ENCODE measurements at places on chromosomes 7 and 10.

- DNase-seq, result no peak
These were observed 50.0 kb downstream of the SRI start for GRCh38 chr7:88169717-88170320.

GRCh38 chr7:99504281-99504602 lies 220 bp upstream of the ZKSCAN5 start:
- no peak for DNase-seq

DNA sequence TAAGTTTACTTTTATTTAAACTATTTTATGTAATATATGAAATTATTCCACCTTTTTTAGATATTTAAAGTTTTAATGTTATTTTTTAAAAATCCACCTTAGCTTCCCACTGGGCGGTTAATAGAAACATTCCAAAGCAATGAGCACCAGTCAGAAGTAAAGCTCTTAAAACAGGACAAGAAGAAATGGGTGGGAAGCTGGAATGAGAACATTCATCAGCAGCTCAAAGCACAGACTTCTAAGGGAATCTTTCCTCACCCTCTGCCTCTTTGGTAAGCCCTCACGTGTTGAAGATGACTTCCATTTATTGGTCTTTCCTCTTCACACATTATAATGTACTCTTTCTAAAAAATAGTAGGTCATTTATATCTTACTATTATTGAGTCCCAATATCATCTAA lies 3.1 kb downstream of the AGMO start:
- DNase-seq, result no peak

GRCh38 chr7:150417863-150418262 lies 32.6 kb upstream of the GIMAP8 start:
- DNase-seq, result no peak

GRCh38 chr7:51300762-51301674 lies 15.6 kb downstream of the COBL start:
- DNase-seq, result no peak

DNA sequence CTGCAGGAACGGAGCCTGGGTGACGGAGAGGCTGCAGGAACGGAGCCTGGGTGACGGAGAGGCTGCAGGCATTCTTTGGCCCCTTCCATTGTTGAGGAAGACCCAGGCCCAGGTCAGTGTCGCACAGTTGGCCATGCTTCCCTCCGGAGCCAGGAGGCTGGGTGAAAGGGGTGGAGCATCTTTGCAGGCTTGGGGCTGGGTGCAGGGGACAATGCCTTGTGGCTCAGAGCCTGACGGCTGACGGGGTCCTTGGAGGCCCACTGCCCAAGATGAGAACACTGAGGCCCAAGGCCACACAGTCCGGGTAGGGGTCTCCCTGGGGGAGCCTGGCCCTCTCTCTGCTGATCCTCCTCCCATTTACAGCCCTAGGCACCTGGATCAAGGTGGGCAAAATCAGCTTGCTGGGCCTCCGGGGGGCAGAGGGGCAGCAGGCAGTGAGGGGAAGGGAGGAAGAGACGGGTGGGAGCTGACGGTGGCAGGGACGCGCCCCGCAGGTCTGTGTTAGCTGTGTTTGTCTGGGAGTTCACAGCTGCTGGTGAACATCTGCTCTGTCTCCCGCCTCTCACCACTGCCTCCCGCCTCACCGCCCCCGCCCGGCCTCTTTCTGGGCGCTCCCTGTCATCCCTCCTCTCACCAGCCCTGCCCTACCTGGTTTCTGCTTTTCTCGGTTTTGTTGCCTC lies 30.6 kb upstream of the PCBD1 start:
- DNase-seq, result no peak

DNA sequence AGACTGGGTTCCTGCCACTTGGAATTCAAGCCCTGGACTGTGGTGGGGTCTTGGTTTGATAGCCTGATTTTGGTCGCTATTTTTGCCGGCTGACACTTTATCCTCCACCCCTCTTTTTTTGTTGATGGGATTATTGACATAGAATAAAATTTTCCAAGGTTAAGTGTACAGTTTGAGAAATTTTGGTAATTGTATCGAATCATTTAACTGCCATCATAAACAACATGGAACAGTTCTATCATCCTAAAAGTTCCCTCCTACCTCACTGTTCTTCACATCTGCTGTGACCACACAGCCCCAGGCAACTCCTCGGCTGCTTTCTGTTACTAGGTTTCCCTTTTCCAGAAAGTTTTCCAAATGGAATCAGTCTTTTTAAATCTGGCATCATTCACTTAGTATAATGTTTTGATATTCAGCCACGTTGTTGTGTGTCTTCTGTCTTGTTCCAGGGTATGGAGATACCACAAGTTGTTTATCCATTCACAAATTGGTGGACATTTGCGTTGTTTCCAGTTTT lies 50.6 kb upstream of the STEAP1B start:
- DNase-seq, result no peak

GRCh38 chr7:27519793-27520469 lies 142.8 kb downstream of the HIBADH start:
- no peak for DNase-seq

DNA sequence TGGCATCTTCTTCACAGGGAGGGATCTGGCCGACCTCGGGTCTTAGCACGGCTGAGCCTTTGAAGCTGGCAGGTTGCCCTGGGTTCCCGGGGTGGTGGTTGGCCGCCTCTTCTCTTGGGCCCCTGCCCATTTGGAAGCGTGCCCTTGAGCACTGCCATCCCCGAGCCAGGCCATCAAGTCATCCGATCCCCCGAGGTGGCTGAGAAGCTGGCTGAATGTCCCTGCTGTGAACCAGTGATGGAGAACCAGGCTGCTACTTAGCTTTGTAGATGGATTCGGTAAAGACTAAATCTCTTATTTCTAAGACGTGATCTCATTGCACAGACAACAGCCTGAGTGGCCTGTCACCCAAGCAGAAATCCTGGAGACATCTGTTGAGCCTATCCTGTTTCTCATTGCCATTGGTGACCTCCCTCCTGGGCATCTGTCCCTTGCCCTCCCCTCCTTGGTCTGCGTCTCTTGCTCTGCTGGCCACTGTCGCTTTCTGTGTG lies 74.3 kb downstream of the GRK5 start:
- no peak for DNase-seq

GRCh38 chr10:76396134-76396533 lies 964.7 kb downstream of the LRMDA start:
- DNase-seq, result no peak

DNA sequence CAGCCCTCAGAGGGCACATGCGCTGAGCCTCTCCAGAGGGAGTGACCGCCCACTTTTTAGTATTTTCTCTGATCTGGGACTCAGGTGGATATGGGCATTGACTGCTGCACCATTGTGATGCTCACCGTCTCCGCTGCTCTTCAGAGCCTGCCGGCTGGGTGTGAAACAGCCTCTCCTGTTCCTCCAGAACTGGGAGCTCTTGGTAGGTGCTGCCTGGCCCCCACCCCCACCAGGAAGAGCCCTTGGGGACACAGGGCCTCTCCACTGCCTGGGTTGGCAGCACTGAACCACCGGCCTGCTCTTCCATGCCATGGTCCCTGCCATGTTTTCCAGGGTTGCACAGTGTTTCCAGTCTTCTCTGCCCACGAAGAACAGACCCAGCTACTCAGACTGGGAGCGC lies 36.3 kb downstream of the ARHGAP22 start:
- DNase-seq, result no peak

DNA sequence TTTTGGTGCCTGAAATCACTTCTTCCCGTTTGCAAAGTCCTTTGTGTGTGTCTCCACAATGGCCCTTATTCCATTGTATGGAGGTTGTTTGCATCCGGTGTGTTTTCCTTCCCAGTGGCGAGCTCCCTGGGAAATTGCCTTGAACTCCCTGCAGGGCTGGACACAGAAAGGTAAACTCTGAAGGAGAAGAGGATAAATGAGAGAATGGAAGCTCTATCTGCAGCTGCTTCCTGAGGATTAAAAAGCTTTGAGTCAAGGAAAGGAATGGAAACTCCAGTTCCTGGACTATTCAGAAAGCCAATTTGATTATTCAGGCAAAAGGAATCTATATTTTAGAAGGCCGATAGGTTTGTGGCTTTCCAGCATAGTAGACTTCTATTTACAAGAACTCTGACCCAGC lies 4.4 kb upstream of the GRK5 start:
- DNase-seq, result no peak

DNA sequence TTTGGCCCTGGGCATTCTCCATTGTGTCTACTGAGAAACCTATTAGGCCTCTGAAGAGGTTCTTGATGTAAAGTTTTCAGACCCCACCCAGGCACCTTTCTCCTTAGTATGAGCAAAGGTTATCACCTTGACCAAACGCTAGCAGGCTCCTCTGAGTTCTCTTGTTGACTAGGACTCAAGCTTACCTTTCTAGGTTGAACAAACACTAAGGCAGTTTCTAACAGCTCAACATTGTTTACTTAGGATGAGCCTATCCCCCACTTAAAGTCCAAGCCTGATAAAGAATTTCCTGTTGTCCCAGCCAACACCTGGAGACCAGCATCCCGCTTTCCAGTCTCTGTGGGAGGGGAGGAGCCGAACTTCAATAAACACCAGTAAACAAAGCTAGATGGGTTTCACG lies 26.3 kb upstream of the ITGB8 start:
- no peak for DNase-seq

Data from GM04503 (cell line).